CD4-positive, alpha-beta T cell treated with Interleukin-1 beta for 1 hour (primary cell): ENCODE measurements at places on chromosomes 4 and X.

DNA sequence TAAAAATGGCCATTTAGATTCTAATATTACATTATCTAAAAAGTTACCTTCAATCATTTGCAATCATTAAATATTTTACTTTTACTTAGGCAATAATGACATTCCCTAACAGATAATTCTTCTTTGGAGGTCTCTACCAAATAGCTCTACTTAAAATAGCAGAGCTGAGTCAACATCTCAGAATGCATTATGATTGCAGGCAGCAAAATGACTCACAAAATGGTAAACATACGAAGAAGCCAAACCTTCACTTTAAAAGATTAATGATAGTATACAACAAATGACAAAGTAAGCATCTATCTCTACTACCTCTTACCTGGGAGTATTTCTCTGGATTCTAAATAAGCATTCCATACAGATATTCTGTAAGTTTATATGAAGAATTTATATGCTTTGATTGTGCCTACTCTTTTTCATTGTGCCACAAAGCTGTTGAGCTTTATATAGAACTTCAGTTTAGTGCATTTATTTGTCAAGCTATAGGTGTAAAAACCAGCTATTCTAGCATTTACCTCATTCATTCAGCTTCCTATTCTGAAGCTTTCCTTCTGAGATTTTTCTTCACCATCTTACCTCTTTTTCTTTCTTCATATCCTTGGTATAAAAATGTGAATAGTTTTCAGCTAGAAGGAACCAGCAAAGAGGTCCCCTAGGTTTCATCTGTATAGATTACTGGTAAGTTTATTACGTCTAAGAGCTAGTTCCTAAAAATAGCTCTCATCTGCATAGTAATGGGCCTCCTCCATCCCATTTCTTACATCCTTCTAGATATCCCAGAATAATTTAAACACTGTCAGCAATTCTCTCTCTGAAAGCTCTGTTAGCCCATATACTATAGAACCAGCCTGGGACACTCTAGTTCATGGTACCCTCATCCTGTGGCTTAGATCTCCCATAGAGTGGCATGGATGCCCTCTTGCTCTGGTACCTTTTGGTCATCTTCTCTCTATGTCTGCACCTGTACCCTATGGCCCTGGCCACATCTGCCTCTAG, 17.2 kb upstream of the SPCS3 start:
- no peak for DNase-seq

DNA sequence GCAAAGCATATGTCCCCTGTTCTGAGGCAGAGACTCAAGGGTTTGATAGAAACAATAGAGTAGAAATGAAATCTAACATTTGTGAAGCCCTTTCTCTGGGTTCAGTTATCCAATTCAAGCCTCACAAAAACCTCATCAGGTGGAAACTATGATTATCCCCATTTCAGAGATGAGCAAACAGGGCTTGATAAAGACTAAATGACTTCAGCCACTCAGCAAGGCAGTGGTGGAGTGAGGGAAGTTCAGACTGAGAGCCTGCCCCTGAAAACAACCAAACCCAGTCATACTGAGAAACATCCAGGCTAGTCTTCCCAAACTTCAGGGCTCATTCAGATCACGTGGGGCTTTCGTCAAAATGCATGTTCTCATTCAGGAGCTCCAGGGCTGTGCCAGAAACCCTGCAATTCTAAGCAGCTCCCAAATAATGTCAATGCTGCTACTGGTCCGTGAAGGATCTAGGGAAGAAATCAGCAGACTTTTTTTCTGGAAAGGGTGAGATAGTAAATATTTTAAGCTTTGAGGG, 109.6 kb upstream of the KIT start:
- DNase-seq = no peak

- peak; percentile 70 for DNase-seq
Measured at GRCh38 chr4:147799986-147800555, 68.2 kb downstream of the ARHGAP10 start.

DNA sequence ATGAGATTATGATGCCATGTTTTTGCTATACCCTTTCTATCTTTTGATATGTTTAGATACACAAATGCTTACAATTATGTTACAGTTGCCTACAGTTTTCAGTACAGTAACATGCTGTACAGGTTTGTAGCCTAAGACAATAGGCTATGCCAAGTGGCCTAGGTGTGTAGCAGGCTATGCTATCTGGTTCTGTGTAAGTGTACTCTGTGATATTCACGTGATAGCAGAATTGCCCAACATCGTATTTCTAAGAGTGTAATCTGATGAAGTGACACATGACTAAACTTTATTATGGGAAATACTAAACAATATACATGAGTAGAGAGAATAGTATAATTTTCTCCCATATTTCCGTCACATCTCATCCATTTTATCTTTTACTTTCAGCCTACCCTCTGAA, 97.0 kb downstream of the CLDN22 start:
- no peak for DNase-seq

DNA sequence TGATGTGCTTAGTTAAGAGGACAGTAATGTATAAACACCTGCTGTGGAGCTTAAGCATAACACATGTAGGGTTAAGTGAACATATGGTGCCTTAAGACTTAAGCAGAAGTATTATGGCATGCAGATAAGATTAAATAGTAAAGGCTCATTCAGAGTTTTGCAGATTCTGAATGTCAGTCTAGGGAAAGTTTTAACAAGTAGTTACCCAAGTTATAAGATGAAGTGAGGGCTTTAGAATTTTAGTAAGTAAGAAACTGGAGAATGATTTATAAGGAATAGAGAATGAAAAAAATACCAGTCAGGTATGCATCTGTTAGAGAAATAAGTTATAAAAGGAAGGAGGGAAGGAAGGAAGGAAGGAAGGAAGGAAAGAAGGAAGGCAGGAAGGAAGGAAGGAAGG, 902.1 kb downstream of the TRAM1L1 start:
- no peak for DNase-seq

DNA sequence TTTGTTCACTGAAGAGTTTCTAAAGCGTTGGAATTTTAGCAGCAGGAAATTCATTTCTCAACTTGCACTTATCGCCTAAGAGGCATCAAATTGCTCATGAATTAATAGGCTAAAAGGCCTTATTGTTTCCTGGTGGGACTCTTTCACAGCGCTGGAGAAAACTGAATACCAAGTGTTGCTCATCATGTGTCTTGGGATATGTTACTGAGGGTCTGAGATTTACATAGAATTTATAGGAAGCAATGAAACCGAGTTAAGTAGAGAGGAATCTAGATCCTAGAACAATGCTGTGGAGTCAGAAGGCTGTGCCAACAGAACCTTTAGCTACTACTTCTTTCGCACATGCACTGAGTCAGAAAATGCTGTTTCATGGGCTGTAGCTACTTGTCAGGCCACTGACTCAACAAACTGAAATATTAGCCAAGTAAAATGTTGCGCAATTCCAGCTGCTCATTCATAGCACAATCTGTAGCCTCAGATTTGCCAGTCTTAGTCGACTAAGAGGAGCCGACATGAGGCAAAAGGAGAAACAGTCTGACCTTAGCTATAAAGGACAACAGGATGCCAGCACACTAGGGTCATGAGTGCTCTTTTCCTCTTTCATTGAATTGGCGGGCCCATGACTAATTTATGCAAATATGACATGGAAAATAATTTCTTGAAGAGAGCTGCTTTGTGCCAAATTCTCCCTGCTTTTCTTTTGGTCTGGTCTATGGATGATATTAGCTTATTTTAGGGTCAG, 35.9 kb upstream of the CXCL8 start:
- peak; percentile 7 for DNase-seq

- DNase-seq = no peak
Measured at GRCh38 chr4:2878346-2878745, 34.7 kb downstream of the ADD1 start.

DNA sequence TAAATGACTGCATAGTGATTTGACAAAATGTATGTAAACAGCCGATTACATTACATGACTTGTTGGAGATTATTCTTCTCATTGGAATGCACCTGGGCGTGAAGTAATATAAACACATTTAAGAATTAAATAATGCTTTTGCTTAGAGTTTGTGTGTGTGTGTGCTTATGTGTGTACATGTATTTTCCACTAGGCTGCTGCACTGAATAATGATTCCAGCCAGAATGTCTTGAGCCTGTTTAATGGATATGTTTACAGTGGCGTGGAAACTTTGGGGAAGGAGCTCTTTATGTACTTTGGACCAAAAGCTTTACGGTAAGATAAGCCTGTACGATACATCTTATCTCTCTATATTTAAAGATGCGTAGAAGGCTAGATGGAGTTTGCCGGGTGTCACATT, 12.6 kb downstream of the NEIL3 start:
- DNase-seq = no peak

- no peak for DNase-seq
Measured at GRCh38 chr4:128688846-128689437, 120.6 kb upstream of the JADE1 start.

- no peak for DNase-seq
Measured at GRCh38 chrX:11688201-11688600, 22.5 kb upstream of the ARHGAP6 start.

DNA sequence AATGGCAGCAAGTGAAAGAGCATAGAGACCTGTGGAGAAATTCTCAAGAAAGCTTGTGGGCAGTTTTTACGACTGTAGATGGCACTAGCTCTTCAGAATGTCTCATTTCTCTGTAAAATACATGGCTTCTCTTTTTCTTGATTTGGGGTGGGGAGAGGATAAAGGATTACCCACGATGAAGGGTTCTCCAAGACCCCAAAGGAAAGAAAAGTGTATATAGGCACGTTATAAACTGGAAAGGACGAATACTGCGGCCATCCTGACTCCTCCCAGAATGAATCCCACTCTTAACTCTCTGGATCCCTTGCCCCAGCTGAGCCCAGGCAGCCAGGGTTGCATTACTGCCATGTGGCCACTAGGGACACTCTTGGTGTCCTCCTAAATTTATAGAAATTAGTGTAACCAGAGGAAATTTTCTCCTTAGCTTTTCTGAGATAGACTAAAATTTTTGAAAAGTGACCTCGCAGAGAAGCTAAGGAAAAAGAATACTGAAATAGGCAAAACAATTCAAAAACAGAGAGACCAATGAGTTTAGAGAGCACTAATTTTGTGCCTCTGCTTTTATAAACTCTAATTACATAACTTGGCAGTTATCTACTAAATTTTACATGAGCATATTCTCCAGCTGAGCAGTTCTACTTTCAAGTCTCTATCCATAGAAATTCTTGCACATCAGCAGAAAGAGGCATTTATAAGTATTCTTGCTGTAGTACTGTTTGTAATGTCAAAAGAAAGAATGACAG, 37.8 kb upstream of the PCDH19 start:
- no peak for DNase-seq

DNA sequence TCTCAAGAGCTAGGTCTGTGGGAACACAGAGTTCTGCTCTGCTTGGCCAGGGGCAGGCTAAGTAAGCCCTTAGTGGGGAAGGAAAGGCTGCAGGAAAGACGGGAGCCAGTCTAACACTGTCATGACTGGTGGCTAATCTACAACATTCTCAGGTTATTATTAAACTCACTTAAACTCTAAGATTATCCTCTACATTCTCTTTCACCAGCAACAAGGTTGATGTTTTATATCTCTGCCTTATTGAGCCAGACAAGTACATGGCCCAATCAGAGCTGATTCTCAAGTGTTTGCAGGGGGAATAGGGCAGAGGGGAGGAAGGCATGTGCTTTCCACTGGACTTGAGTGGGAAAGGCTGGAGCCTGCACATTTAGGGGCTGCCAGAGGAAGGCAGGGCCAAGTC, 50.9 kb upstream of the FAM241A start:
- no peak for DNase-seq

DNA sequence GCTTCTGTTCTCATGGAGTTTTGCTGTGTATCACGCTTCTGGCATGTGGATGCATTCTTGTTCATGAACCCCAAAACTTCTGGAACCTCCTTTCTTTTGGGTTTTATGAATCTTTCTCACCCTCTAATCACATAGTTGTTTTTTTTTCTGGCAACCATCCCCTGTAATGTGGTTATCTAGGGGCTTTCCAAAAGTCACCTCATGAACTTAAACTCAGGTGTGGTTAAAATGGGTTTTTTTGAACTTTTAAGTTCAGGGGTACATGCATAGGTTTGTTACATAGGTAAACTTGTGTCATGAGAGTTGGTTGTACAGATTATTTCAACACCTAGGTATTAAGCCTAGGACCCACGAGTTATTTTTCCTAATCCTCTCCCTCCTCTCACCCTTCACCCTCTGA, 1099.4 kb upstream of the SLIT2 start:
- no peak for DNase-seq

- DNase-seq = no peak
Measured at GRCh38 chr4:4647041-4647440, 105.2 kb upstream of the STX18 start.

DNA sequence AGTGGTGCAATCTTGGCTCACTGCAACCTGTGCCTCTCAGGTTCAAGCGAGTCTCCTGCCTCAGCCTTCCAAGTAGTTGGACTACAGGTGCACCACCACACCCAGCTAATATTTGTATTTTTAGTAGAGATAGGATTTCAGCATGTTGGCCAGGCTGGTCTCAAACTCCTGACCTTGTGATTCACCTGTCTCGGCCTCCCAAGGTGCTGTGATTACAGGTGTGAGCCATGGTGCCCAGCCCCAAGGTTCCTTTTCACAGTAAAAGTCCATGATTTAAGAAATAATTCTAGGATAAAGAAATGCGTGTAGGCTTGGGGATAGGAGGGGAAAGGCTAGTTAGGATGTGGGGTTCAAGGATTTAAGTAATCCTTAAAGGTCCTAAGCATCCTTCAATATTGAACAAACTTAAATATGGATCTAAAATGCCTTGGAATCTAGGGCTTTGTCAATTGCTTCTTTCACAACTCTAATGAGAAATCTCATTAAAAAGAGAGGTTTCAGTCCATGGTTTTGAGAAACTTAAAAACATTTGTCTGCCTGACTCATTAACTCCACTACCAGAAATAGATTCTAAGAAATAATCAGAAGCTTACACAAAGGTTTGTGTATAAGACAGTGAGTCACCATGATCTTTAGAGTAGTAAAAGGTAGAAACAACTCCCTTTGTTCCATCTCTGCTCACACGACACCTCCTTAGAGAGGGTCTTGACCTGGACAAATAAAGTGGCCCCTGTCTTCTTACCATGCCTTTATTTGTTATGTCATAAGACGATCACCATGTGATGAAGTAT, 203.2 kb downstream of the PTTG2 start:
- no peak for DNase-seq

DNA sequence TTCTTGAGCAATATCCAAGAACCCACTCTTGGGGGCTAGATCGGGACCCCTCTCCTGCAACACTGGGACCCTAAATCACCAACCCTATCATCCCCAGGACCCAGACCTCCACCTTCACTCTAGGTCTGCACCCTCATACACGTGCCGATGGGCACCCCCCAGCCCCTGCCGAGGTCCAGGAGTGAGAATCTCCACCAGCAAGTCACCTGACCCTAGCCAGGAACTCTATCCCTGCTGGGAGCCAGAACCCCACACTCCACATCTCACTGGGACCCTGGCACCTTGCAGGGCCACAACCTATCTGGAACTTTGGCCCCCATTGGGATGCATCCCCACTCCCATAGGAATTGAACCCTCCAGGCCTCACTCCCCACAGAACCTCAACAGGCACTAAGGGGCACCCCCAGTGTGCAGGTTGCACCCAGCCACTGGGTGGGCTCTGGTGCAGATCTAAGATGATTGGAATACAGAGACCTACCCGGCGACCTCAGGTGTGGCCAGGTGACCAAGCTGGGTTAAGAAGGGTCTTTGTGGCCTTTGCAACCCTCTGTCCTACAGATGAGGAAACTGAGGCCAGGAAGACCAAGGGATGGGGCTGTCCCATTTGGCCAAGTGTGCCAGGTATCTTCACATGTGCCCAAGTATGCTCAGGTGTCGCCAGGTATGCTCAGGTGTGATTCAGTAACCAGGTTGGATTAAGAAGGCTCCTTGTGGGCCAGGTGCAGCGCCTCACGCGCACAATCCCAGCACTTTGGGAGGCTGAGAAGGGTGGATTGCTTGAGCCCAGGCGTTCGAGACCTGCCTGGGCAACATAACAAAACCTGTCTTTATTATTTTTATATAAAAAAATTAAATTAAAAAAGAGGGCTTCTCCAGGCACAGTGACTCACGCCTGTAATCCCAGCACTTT, 3.1 kb upstream of the DHRSX start:
- DNase-seq = no peak
